T-helper 17 cell (primary cell): ENCODE measurements at places on chromosomes 4 and X.

DNA sequence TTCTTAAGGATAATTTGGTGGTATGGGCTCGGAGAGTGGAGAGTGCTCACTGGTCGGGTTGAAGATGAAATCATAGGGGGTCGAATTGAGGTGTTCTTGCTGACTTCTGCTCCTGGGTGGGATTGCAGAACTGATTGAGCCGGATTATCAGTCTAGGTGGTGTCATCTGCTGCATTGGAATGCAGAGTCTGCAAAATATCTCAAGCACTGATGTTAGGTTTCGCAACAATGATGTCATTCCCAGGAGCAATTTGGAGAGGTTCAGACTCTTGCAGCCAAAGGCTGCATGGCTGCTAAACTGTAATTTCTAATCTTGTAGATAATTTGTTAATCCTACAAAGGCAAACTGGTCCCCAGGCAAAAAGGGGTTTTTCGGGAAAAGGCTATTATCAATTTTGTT, 67.7 kb downstream of the RHOH start:
- DNase-seq = no peak

DNA sequence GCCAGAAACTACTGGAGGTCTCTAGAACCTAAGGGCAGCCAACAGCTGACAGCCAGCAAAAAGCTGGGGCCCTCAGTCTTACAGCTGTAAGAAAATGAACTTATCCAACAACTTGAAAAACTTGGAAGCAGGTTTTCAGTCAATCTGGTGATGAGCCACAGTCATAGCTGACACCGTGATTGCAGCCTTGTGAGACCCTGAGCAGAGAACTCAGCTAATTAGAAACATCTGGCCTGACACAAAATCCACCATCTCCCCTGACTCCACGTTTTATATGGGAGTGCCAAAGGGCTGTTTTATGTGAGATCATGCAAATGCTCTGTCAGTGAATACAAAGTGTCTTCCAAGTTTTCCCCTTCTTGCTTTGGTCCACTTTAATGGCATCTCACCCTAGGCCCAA, 198.8 kb upstream of the DCAF8L1 start:
- DNase-seq = no peak

- DNase-seq = no peak
These were observed 5.7 kb downstream of the FAM120C start for GRCh38 chrX:54177306-54177705.

- DNase-seq = no peak
These were observed 71.8 kb downstream of the FAM13A start for GRCh38 chr4:88985088-88985773.

- no peak for DNase-seq
These were observed 4.1 kb upstream of the SOX3 start for GRCh38 chrX:140508958-140509357.

GRCh38 chr4:61950625-61951024, 750.5 kb downstream of the ADGRL3 start:
- no peak for DNase-seq

DNA sequence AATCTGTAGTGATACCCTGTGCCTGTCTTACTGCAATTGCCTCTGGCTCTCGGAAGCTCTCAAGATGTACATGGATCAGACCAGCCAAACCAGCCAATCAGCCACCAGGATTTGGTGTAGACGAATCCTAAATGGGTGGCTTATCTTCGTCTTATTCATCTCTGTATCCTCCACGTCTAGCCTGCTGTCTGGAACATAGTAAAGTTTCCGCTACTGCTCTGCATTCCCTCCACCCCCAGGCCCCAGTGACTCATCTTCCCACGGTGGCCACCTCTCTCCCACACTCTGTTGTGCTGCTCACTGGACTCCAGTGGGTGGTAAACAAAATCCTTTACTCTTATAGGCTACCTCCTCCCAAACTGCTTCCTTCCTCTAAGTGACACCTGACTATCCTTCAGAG, 37.8 kb downstream of the SEPTIN6 start:
- DNase-seq = peak; percentile 63

GRCh38 chr4:24770032-24770584, 25.3 kb upstream of the SOD3 start:
- DNase-seq = no peak

DNA sequence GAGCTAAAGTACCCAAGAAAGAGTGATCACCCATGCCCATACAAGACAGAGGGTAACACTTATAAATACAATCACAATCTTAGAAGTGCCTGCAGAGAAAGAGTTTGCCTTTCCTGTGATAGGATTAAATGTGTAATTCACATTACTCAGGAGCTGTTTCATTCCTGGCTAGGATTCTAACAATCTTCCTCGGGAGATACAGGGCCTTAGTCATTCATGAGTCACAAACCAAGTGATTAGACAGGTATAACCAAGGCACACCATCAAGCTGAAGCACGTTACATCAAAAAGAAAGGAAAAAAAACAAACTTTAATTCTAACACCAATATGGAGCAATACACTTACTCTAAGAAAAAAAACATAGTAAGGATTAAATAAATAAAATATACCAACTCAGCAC, 14.9 kb downstream of the ABCG2 start:
- DNase-seq = no peak

GRCh38 chr4:57231781-57232180, 121.6 kb upstream of the IGFBP7 start:
- no peak for DNase-seq

GRCh38 chrX:109372291-109372690, 109.6 kb downstream of the GUCY2F start:
- DNase-seq = no peak

DNA sequence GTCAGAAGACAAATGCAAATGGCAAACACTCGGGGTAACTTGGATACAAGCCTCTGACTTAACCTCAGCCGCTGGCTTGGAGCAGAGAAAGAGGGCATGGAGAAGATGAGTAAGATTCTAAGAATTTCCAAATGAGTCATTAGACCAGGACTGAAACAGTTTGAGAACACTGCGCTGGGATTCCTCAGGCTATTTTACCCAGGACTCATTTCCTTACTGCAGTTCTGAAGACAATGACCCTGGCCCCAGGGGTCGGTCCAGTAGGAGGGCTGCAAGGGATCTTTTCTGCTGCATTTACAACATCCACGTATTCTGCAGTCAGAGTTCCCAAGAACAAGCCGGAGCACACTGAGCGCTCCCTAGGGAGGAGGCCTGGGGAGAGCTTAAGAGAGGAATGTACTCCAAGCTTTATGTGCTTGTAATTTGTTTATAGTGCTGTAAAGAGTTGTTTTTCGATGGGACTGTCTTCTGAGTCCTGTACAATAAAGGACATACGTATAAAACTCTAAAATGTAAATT, 27.3 kb upstream of the SORBS2 start:
- DNase-seq = no peak

DNA sequence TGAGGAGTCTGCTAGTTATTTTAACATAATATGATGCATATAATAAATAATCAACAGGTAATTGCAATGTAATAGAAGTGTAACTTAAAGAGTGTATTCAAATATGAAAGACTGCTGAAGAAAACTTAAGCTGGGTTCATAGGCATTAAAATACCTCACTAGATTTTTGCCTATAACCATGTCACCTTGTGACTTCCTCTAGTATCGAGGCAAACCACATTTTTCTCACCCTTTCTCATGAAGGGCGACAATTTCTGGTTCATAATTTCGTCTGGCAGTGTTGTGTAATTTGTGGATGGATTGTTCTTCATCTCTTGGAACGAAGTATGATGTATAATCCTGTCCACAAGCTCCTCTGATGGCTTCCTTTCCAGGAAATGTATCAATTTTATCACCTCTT, 16.0 kb downstream of the SULT1E1 start:
- no peak for DNase-seq

DNA sequence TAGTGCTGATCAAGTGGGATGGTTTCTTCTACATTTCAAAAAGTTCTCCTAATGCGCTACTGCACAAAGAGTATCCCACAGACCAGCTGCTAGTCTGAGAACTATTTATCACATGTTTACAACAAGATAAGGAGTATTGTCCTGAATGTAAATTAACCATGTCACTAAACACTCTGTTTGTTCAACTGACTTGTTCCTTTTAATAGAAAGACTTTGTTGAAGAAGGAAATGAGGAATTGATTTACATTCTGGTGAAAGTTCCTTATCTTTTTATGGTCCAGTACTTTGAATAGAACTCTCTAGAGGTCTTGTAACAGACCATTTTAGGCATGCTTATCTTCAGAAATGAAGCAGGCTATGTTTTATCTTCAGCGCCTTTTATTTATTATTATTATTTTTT, 67.3 kb upstream of the IL13RA1 start:
- no peak for DNase-seq

- peak; percentile 42 for DNase-seq
These were observed 13.3 kb downstream of the MGARP start for GRCh38 chr4:139266583-139267257.

GRCh38 chr4:136768213-136768924, 763.9 kb downstream of the PCDH18 start:
- no peak for DNase-seq

GRCh38 chr4:146342600-146343192, 128.4 kb downstream of the REELD1 start:
- DNase-seq = peak; percentile 9

DNA sequence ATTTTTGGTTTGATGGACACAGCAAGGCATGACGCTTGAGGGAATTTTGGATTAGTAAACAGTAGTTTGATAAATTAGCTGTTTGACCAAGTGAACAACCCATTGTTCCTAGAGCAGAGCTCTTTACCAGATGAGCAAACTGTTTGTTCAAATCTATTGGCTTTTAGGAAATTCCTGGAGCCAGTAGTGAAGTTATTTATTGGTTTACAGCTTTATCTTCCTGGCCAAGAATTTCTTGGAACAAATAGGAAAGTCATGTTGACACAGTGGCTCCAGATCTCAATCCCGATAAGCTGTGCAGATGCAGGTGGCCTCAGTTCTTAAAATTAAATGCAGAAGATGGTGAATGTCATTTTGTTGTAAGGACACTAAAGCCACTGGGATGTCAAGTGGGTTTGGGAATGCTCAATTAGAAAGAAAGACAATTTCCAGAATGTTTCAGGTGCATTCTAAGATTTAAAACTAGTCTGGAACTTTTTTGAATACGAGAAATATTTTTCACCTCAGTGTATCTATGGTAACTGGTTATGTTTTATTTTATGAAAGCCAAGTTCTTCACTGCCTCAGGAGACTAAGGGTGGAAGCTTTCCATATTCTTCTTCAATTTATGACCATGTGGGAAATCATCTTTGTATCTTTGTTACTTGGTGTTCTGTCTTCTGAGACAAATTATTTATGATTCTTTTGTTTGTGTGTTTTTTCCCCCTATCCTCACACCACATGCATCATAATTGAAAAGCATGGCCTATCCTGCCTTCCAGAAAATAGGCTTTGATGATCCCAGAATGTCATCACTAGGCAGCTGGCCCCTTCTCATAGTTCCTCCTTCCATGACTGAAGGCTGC, 554.5 kb downstream of the STIM2 start:
- no peak for DNase-seq

GRCh38 chr4:152106781-152107321, 346.0 kb upstream of the GATB start:
- DNase-seq = no peak

GRCh38 chr4:8326206-8326605, 56.7 kb downstream of the HTRA3 start:
- DNase-seq = no peak

- DNase-seq = no peak
These were observed 523.2 kb upstream of the IGFBP7 start for GRCh38 chr4:57633212-57633859.

GRCh38 chrX:70289168-70289792, 447 bp downstream of the PDZD11 start:
- DNase-seq = no peak

DNA sequence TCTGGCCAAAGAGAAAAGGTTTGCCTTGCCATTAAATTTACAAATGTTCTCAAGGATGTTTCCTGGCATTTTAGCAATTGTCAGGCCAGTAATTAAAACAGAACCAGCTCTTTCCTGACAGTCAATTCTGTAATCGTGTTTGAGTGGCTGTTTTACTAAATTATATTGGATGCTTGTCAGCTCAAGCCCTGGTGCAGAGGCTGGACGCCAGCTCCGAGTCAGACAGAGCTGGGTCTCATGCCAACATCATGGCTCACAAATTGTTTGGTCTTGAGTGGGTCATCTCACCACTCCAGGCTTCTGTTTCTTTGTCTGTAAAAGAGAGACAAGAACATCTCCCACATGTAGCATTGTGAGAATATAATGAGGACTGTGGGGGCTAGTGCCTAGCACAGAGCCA, 190.3 kb upstream of the PSAPL1 start:
- DNase-seq = no peak

DNA sequence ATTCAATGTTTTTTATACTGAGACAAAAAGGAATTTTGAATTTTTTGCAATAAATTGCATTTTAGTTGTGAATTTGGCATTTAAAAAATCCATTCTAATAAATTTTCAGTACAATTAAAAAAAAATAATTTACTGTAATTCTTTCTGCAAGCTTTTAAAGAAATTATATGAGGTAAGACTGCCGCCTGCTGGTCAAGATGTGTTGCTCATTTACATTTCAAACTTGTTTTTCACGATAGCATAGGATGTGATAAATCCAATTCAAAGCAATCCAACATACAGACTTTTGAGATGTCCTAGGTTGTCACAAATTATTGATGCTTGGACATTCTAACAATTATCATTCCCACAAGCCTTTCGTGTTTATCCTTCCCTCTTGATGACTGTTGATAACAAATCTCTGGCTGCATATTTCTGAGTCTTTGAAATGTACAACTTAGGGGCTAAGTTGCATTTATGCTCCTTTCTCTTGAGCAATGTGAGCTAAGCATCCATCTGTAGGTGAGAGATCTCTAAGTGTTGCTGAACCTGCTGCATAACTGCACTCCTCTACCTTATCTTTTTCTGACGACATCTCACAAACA, 21.7 kb upstream of the MFAP3L start:
- peak; percentile 14 for DNase-seq

DNA sequence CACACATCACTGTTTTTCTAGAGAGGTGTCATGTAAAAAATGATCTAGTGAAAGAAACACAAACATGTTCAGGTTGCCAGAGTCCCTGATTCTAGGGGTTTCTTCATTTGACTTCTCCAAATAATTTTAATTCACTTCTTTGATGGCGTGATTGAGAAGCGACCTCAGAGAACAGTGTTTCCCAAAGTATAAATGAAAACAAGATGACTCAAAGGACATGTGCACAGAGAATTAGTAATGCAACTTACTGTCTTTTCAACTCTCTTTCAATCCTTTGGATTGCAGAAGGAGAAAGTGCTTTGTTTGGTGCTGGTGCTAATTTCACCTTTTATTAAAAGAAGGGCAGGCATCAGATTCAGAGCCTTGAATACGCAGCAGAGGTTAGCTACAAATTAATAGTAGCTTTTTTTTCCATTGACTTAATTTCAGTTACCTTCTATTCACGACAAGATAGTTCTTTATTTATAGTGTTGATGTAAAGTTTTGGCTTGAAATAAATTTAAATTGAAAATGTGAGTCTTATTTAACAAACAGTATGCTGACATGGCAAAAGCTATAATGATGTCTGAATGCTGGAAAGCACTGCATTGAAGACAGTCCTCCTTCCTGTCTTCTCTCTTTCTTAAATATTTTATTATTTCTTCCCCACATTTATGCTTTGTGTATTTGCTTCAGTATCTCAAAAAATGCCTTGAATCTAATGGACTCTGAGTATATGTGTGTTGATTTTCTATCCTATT, 85.1 kb downstream of the SLC10A7 start:
- DNase-seq = no peak
